ENCODE measurements at places on chromosomes 13 and 19.

GRCh38 chr19:15197942-15198341 lies 2.9 kb downstream of the NOTCH3 start:
- DNase-seq = no peak

- DNase-seq = no peak
Observed at GRCh38 chr13:90170208-90170607, 1177.3 kb upstream of the MIR17HG start.

- no peak for DNase-seq
Observed at GRCh38 chr19:19655051-19655594, 8.4 kb downstream of the ATP13A1 start.

DNA sequence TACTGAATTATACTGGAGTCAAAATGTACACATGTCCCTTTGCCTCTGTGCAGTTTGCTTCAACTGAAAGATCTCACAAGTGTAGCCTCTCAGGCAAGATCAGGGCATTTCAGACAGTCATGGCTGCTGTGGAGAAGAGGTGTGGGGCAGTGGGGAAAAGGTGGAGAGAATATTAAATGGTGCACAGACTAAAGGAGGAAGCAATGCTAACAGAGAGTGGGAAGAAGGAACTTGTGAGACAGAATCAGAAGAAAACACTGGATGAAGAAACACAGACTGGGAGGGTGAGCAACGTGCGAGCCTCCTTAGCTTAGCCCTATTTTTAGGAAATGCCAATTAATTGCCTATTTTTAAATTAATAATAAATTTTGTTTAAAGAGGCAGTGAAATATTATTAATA lies 49.6 kb upstream of the RAP2A start:
- DNase-seq = no peak

GRCh38 chr13:51221674-51222036 lies 543 bp upstream of the FAM124A start:
- DNase-seq = no peak

- DNase-seq = no peak
Observed at GRCh38 chr13:31276421-31276820, 76.6 kb downstream of the B3GLCT start.

DNA sequence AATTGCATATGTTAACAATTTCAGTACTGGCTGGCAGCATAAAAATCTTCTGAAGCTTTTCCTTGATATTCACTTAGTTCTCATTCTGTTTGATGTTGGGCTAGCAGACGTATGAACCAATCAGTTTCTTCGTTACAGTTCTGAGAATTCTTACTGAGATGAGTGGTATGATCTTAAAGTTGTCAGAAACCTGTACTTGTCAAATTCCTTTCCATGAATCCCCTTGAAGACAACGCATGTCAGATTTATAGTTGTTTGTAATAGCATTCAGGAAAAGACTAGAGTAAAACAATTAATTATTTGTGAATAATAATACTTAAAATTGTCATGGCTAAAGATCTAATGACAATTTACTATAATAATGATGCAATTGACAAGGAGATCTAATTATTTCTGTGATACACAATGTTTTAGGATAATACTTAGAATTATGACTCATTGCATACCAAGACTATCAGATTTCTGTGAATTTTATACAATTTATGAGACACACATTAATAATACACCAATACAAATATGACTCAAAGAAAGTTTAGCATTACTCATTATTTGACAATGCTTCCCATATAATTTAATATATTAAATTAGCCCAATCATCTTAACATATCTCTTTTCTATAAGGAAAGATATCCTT lies 447.2 kb downstream of the RFC3 start:
- DNase-seq = no peak

- DNase-seq = peak; percentile 34
Observed at GRCh38 chr19:41998246-41999020, 4.4 kb upstream of the ATP1A3 start.

- no peak for DNase-seq
Observed at GRCh38 chr19:49514151-49514550, 1.7 kb downstream of the FCGRT start.

GRCh38 chr13:102117175-102117831 lies 284.5 kb downstream of the FGF14 start:
- DNase-seq = no peak

DNA sequence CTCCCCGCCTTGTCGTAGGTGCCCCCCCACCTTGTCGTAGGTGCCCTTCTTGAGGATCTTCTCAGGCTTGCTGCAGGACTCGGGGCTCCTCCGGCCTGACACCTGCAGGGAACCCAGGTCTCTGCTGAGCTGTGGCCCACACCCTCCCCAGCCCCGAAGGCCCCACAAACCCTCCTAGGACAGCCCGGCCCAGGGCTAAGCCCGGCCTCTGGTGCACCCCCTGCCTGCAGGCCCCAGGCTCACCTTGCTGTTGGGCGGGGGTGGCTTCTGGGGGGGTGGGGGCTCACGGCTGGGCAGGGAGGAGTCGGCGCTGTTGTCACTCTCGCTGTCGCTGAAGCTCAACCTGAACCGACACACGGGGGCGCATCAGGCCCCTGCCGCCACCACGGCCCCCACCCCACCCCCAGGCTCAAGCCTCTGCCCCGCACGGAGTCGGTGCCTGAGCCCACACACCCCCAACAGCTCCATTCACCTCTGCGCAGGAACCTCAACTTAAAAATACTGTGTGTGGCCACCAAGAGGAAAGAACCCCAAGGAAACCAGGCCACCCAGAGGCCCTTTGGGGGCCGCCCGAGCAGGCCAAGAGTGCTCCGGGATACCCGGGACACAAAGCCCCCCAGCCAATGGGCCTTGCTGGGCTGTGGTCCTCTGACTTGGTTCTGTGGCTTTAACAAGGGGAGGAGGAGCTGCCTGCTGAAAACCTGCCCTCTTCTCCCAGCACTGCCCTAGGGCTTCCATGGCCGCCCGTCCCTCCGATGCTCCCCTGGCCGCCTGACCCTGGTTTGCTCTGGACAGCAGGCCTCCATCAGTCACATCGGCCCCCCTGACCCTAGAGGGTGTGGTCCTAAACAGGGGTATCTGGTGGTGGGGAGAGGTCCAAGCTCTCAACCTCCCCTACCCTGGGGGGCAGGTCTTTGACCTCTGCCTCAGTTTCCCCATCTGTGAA lies 65.8 kb downstream of the MLLT1 start:
- DNase-seq = no peak

DNA sequence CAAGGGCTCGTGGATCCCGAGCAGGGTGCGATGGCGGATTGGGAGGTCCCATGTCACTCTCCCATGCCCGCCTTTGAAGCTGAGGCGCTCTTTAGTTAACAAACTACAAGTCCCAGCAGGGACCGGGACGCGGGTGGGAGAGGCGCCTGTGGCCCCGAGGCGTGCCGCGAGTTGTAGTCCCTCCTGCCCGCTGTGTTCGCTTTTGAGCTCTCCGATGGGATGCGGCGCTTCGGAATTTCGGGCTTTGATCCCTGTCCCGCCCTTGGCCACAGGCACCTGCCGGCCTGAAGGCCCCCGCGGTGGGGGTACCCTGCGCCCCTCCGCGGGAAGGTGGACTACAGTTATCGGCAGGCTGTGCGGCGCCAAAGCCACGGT lies 11.0 kb downstream of the CYTH2 start:
- peak; percentile 51 for DNase-seq

DNA sequence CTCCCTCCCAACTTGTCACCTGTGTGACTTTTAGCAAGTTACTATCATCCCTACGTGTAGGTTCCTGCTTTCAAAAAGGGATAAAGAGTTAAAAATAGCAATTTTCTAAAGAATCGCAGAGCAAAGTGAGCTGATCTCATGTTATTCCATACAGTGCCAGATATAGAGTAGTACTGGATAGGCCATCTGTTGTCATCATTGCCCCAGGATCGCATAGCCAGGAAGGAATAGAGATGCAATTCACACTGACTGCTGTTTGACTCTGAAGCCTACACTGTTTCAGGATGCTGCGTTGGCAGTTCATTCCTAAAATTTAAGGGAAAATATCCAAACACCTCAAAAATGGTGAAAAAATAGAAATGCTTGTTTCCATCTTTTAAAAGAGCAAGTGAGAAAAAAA lies 138.9 kb downstream of the SHISA2 start:
- DNase-seq = no peak

- DNase-seq = no peak
Observed at GRCh38 chr13:49446473-49446872, 2.4 kb downstream of the SETDB2 start.

- no peak for DNase-seq
Observed at GRCh38 chr13:42258747-42259146, 13.2 kb upstream of the AKAP11 start.

DNA sequence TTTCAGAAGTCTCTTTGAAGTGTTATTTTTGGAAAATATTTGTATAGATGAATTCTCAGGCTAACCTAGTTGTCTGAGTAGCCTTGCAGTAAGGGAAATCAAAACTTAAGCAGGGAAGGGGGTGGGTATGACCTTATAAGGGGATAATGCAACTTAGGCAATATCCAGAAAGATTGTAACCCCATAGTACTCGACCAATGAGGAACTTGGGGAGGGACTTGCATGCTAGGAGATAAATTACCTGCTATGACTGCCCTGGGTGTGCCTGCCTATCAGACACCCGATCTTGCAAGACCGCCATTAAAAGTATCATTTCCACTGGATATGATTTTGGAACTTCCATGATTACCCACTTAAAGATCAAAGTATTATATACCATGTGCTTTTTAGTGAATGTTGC lies 23.0 kb upstream of the RFXAP start:
- DNase-seq = no peak

GRCh38 chr19:4455719-4456475 lies 1.7 kb downstream of the UBXN6 start:
- no peak for DNase-seq

DNA sequence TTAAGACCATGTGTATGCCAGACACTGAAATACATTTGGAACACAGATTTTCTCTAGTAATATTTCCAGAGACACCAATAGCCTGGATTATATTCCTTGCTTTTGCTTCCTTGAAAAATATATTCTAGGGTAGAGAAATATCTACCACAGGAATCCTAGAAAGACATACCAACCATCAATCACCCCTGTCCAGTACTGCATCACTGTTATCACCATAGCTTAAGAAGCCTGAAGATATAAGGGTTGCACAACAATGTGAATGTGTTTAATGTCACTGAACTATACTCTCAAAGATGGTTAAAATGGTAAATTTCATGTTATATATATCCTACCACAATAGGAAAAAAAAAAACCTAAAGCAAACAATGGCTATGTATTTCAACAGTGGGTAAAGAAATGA lies 163.6 kb downstream of the DIAPH3 start:
- no peak for DNase-seq

DNA sequence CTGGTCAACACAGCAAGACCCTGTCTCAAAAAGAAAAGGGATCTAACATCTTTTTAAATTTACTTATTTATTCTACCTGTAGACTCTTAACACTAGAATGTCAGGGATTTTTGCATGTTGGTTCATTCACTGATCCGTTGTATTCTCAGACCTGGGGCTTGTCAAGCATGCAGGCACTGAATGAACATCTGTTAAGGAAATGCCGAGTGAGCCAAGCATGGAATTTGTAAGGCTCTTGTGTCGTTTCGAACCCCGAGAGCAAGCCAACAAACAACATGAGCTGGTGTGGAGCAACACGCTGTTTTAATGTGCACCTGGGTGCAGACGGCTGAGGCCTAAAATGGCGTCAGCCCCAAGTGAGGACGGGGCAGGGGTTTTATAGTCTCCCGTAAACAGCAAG lies 10.0 kb upstream of the OR1M1 start:
- no peak for DNase-seq

- DNase-seq = no peak
Observed at GRCh38 chr19:18262144-18262543, 12.1 kb downstream of the IQCN start.

GRCh38 chr13:81197966-81198365 lies 857.0 kb upstream of the SPRY2 start:
- DNase-seq = no peak

- DNase-seq = peak; percentile 91
Observed at GRCh38 chr19:49929611-49930482, 543 bp upstream of the NUP62 start.

DNA sequence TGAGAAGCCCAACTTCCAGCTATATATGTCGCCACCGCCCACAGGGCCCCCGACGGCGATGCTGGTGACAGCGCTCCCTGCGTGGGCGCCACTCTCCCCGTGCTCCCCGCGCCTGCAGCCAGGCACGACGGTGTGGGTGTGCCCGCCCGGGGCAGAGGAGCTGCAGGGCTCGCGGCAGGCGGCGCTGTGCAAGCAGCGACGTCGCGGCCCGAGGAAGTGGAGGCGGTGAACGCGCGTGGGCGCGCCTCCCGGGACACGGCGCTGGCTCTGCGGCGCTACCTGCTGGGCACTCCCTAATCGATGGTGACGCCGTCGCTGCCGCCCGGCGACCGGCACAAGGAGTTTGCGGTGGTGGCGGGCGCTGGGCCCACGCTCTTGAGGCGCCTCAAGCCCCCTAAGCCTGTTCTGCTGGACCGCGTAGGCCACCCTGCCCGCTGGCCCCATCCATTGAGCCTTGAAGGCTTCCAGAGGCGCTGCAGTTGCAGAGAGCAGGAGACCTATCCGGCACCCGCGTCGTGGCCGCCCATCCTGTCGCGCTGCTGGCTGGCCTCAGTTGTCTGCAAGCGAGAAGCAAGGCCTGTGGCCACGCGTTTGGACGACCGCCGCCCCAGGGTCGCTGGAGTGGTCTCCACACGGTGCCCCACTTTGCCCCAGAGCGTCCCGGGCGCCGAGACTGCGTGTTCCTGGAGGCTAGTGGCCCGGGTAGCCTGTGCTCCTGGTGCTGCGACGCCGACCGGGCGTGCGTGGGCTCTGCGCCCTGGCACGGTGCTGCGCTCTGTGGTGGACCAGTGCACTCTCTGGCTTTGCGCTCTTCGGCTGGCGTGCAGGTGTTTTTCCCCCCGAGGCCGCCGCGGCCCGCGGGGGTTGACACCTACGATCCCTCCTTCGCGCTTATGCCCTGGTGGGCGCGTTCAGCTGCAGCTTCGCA lies 23.1 kb downstream of the LRFN3 start:
- peak; percentile 87 for DNase-seq

GRCh38 chr13:98350746-98351330 lies 173.8 kb upstream of the RNF113B start:
- no peak for DNase-seq

GRCh38 chr13:113059891-113060290 lies 45.7 kb upstream of the F7 start:
- DNase-seq = no peak

- DNase-seq = no peak
Observed at GRCh38 chr13:112910616-112911280, 58.3 kb upstream of the MCF2L start.

- DNase-seq = peak; percentile 50
Observed at GRCh38 chr19:17394891-17395415, 957 bp upstream of the CCDC194 start.

DNA sequence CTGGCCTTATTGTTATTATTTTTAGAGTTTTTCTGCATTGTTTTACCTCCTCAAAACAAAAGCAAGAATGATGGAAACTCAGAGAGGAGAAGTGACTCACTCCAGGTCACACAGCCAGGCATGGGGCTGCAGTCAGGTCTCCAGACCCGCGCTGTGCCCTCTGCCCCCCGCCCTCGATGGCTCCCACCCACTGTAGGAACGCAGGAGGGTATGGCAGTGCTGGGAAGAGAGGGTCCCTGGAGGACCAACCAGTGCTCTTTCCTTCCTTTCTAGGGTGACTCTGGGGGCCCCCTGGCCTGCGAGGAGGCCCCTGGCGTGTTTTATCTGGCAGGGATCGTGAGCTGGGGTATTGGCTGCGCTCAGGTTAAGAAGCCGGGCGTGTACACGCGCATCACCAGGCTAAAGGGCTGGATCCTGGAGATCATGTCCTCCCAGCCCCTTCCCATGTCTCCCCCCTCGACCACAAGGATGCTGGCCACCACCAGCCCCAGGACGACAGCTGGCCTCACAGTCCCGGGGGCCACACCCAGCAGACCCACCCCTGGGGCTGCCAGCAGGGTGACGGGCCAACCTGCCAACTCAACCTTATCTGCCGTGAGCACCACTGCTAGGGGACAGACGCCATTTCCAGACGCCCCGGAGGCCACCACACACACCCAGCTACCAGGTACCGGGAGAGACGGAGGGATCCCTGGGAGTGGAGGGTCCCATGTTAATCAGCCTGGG lies 5.6 kb downstream of the TIMM13 start:
- DNase-seq = no peak

Data from activated T-cell treated with anti-CD3 and anti-CD28 coated beads, Interleukin-2, amount 50 U/mL, for 1 hour (primary cell).